ENCODE measurements at places on chromosomes 2 and 18.

DNA sequence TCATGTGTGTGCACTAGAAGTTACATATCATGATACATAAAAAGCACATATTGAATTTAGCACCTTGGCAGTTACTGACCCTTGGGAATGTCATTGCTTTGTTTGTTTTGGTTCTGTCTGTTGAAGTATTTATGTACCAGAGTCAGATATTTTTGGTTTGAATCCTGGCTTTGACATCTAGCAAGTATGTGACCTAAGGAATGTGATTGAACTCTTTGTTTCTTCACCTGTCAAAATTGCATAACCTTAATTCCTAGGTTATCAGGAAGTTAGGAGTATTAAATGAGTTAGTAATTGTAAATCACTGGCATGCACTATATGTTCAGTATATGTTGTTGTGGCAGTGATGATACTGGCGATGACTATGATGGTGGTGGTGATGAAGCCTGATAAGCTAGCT lies 1003.5 kb upstream of the NRXN1 start:
- no peak for DNase-seq

DNA sequence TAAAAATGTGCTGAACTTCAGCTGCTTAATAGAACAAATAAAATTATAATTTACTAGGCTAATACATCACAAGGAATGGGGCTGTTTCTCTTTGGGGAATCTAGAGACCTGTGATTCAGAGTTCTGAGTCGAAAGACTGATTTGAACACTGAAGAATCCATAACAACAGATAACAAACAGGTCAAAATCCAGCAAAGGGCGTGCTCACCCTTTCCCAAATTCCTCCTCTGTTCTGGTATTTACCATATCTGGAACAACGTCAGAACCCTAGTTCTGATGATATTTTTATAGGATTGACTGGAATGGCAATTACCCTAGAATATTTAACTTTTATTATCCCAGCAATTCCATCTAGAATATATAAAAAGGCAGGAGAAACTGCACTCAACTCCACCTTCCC lies 66.0 kb upstream of the ITGA6 start:
- DNase-seq: no peak

- DNase-seq: peak; percentile 67
Measured at GRCh38 chr2:150410809-150411208, 76.7 kb downstream of the RND3 start.

DNA sequence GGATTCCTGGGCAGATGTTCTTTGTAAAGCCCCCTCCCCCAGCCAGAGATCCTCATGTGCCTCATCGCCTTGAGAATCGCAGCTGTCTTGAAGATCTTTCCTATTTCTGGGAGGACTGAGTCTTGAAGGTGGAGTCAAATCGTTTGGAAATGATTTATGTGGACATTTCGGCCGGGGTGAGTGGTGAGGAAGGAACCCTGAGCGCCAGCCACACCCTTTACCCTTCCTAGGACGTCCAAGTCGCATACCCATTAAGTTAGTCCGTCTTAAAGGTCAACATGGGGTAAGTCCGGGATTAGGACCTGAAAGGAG lies 84.9 kb upstream of the ZCCHC2 start:
- DNase-seq: no peak

DNA sequence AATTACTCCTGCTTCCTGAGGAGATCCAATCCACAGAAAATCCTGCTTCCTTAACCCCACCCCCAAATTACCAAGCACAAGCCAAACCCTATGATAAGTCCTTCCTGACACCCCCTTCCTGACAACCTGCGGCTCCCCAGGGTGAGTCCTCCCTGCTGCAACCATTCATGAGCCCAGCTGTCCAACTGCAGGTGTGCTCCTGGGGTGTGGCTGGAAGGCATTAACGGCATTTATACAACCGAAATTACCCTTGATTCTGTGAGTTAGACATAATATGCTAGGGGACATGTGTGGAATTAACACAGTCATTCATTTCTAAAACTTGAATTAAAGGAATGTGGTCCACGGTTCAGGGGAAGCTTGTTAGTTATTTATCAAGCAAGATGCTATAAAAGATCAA lies 119.0 kb upstream of the ALKAL2 start:
- no peak for DNase-seq

- no peak for DNase-seq
Measured at GRCh38 chr2:9331704-9332103, 91.6 kb downstream of the ITGB1BP1 start.

Measured in neuronal stem cell (in vitro differentiated cells).